ENCODE measurements at places on chromosomes 5 and 9.

- no peak for DNase-seq
Observed at GRCh38 chr5:42216904-42217303, 206.3 kb upstream of the GHR start.

- no peak for DNase-seq
Observed at GRCh38 chr5:140868721-140869554, at the start of gene PCDHA11. PCDHA11 (plus strand) TSS chr5:140868957; CDS start chr5:140869104, 147 bp downstream.

DNA sequence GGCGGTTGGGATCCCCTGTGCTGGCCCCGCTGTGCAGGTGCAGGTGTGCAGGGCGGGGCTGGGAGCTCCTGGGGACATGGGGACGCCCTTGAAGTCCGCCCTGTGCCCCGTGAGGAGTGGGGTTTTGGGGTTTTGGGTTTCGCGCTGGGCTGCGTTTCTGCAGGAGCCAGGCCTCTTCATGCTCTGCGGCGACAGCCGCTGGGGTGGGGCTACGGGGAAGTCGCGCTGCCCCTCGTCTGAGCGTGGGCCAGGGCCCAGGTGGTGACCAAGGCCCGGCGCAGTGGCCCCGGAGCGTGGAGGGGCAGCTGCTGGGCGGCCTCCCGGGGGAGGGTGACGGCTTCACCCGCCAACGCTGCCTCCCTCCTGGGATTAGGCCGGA, 47.8 kb upstream of the IRX4 start:
- DNase-seq = no peak

DNA sequence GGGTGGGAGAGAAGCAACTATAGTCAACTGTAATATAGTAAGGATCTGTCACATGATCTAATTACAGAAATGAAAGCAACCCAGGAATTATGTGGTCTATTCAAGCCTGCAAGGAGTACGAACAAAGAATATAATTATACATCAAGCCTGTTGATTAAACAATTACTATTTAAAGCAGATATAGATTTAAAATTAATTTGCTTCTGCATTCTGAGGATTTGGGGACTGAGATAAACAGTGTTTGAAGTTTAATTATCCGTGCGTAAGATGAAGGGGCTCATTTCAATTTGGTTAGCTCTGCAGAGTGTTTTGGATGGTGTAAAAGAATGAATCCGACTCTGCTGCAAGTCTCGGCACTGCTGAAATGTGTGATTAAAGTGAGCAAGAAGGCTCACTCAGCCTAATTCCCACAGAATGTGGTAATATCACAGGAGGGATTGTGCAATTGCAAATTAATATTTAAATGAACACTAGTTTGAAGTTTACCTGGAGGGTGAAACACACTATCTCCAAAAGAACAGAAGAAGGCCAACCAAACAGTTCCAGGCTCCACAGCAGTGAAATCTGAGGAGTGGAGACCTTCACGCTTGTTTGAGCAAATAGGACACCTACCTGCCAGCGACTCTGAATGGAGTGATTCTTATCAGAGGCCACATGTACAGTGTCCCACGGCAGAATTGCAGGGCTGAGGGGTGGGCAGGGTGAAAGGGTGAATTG, 420.6 kb upstream of the SLC30A5 start:
- no peak for DNase-seq

DNA sequence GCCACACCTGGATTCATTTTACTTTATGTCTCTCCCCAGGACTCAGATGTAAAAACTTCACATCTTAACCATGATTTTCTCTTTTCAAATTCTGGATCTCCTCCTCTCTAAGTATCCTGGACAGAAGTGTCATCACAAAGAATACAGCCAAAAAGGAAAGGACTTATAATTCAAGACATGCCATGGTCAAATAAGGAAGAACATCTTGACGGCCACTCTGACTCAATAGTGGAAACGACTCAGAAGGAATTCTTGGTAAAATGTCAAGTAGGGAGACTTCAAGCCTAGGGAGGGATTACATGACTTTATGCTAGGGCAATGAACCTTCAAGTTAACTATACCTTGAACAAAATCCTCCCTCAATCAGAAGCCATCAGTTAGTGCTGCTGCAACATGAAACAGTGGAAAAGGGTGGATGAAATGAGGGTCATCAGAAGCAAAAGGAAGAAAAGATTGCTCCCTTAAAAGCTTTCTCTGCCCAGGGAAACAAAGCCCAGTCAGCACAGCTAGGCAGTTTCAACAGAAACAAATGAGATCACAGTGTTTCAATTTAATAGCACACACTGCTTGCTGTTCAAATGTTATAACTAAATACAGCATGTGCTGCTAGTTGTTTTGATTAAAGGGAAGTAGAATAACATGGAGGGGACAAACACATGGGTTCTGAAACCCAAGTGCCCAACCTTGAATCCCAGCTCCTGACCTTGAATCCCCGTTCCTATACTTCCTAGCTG, 101.4 kb downstream of the LPAR1 start:
- DNase-seq = no peak

DNA sequence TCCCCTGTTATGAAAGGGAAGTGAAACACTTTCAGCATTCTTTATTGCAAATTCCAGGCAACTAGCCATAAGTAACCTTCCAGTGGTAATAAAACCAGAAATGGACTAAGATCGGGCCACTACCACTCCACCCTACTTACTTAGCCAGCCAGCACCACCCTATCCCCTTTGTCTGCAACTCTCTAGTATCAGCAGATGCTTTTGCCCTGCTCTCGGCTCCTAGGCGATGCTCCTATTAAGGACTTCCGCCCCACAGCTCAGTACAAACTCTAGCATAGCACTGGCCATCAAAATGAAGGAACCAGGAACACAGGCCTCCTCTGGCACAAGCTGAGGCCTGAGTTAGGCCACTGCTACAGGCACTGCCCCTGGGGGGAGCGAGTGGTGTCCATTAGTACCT, 81.2 kb downstream of the GLDC start:
- no peak for DNase-seq

DNA sequence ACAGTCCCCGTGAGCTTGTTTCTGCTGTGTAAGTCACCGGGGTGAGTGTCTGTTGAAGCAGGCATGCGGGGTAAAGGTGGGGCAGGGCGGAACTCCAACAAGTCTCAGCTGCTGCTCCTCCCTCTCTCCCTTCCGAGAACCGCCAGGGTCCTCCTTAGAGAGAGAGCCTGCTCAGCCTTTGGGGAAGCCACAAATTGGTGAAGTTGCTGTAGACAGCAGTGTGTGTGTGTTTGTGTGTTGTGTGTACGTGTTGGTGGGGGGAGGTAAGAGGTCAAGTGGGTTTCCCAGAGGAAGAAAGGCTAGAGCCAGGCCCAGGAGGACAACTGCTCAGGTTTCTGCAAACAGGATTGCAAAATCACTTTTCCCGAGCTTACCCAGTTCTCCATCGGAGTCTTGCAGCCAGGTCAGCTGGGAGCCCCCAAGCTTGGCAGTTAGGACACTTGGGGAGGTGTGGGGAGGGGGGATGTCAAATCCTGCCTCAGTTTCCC, 38.9 kb upstream of the DAB2IP start:
- DNase-seq = no peak

- DNase-seq = no peak
Observed at GRCh38 chr9:96141666-96142065, 160.3 kb downstream of the HSD17B3 start.

DNA sequence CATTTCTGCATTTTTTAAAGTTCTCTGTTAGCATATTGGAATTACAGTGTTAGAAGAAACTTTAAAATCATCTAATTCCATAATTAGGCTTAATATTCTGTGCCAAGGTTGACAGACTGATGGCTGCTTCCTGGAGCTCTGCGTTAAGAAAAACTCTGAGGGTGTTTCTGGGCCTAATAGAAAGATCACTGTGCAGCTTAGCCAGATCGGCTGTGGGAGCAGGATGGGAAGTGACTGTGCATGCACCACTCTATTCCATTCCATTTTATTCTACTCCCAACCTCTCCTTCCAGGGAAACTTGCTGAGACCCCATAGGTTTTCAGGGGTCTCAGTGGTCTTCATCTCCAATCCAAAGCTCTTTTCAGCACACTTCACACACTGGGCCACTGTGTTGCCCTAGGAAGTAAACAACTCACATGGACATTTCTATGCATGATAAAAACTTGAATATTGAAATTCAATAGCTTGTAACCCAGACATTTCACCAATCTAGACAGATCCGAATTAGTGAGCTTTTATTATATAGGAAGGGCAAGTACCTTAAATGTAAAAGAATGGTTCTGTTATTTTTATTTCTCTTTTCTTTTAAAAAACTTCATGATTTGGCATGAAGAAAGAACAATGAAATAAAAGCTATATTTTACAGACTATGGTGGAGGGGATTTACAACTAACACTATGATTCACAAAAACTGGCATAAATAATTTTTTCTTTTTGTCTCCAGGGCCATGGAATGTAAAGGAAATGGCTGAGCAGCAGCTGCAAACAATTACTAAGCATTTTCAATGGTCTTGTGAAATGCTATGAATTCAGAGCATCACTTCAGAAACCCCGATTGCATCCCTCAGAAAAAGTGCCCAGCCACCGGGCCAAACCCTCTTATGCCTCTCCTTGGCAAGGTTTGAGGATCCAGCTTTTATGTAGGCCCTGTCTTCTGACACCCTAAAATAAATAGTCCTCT, 51.4 kb upstream of the DAB2 start:
- DNase-seq = no peak
